ENCODE measurements at places on chromosomes 13 and 19.

- DNase-seq: no peak
Measured at GRCh38 chr19:38463365-38463764, 29.9 kb downstream of the RYR1 start.

GRCh38 chr13:113548171-113548641 is 36.3 kb upstream of the TFDP1 start:
- no peak for DNase-seq

DNA sequence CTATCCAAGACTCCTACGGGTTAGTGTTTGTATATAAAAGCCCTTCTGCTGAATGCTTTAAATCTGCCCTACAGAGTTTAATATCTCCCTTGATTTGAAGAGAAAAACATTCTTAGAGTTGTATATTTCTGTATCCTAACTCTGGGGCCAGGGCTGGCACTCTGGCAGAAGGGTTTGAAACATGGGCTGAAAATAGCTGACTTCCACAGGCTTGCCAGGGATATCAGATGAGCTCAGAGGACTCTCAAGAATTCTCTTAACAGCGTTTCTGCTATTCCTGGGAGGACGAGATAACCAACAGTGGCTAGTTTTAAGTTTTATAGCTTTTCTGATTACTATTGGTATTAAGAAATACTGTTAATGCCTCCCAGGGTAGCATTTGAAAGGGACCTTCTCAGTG is 127.5 kb downstream of the LIG4 start:
- DNase-seq: no peak

DNA sequence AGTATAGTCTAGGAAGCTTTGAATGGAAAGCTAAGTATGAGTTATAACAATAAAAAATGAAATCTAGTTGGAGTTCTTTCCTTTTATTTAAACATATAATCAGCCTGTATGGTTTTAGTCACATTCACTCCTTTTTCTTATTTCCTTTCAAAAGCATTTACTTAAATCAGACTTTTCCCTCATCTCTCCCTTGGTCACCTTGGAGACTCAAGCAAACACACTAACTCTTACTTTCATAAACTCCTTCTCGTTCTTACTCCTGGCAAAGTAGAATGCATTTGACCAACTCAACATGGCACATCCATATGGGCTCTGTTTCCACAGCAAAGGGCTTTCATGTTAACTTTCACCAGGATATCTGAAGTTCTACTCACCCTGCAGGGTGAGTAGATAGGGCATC is 400.0 kb downstream of the LMO7 start:
- no peak for DNase-seq

Data from stimulated activated naive CD8-positive, alpha-beta T cell treated with anti-CD3 and anti-CD28 coated beads, Interleukin-15, amount 100 ng/mL, for 72 hours (primary cell).